ENCODE measurements at places on chromosomes 3 and 15.
A peak's percentile ranks its signal among the peaks of the same experiment; 100 is the strongest.

DNA sequence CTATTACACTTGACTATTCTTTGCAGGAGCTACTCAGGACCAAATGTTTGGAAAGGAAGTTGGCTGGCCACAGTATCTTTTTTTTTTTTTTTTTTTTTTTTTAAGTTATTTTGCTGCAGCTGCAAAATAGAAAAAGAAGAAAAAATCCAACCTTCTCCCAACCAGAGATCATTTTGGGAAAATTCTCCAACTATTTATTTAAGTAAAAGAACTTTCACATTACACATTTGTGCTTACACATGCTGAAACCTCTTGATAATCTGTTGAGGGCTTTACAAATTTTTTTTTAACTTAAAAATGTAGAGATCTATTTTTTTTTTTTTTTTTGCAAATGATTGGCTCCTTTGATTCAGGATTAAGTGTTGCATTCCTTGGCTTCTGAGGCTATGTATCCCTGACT lies 148.0 kb downstream of the POLR2M start:
- DNase-seq, result no peak

DNA sequence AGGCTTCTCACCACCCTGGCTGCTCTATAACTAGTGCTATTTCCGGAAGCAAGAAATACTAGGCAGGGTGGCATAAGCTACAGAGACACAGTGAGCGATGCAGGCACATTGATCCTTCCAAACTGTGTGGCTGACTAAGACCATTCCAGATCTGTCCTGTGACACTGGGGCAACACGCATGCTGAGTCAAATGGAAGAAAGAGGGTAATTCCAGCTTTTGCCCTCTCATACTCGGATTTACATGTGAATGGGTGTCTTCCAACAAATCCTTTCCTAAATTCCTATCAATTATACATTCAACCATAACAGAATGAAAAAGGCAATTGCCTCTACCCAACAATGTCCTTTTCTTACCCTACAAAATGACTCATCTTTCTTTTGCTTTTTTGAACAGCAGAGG lies 5.1 kb downstream of the FSIP1 start:
- no peak for DNase-seq

DNA sequence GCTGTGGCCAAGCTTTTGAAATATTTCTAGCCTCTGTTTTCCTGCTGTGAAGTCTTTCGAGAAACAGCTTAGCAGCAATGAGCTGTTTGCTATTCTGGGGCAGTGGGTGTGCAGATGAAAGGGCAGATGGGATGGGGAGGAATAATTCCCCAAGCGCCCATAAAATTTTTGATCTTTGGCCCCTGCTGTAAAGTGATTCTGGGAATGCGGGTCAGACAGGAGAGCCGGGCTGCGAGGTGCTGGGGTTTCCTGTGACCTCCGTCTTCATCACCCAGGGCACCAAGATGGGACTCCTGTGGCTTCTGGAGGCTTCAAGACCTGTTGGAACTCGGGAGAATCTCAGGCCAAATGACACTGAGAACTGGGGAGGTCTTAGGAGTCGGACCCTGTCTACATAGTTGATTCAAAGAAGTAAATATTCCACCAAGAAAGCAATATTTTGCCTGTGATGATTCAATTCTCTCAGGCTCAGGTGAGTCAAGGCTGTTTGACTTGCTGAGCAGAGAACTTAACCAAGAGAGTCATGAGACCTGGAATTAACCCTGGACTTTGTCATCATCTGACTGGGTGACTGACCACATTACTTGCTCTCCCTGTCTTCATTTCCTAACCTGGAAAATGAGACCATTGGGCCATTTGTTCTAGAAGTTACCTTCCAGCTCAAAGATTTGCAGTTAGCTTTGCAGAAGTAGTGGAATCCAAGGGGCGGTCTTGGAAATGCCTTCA lies 86.4 kb downstream of the POLR2M start:
- no peak for DNase-seq

GRCh38 chr15:80950291-80951078 lies 39.1 kb downstream of the MESD start:
- DNase-seq, result no peak

DNA sequence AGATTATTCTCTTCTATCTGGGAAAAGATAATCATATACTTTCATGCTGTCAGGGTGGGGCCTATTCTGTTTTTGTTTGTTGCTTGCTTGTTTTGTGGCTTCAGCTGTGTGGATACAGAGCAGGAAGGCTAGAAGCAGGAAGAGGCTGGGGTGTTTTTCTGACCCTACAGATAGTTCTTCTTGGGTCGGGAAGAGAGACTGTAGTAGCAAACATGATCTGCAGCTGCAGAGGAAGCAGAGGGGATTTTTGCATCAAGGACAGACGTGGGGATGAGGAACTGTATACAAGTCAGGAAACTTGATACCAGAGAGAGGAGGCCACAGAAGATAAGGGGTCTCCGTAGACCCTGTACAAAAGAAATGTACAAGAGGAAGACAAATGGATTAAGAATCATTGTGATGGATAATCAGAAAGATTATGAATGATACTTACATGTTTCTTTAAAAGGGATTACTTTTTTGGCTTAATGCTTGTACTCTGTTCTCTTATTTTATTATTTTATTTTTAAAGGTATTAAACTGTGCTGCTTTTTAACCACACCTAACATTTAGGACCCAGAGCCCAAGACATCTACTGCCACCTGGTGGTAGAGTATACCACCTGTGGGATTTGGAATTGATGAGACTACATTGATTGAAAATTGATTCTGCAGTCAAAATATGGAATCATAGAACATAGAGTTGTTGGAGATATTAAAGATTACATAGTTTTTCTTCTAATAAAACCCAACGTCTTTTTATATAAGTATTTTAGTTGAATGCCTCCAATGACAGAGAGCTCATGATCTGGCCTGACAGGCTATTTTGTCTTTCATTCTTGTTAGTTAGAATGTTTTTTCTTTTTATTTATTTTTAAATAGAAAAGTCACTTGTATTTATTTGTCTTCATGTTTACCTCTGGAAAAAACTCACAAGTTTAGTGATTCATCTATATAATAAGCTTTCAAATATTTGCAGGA lies 87.3 kb upstream of the ROPN1 start:
- peak; percentile 49 for DNase-seq

- no peak for DNase-seq
These were observed 9.5 kb downstream of the CYP19A1 start for GRCh38 chr15:51328926-51329325.

DNA sequence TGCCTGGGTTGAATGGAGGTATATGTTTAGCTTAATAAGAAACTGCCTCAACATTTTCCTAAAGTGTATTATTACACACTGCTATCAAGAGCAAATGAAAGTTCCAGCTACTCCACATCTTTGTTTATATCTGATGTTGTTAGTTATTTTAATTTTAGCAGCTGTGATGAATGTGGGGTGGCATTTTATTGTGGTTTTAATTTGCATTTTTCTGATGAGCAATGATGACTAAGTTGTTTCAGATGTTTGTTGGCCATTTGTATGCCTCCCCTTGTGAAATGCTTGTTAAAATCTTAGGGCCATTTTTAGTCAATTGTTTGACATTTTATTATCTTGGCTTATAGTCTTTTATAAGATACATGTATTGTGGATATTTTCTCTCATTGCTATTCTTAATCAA lies 260.4 kb upstream of the SLCO3A1 start:
- DNase-seq, result peak; percentile 54

- DNase-seq, result no peak
These were observed 100.6 kb downstream of the OXNAD1 start for GRCh38 chr3:16365491-16366128.

- DNase-seq, result peak; percentile 80
These were observed 36.1 kb downstream of the PTH1R start for GRCh38 chr3:46913644-46914043.

- DNase-seq, result no peak
These were observed 602.9 kb downstream of the NTRK3 start for GRCh38 chr15:87653646-87654045.

- DNase-seq, result peak; percentile 18
These were observed 41.9 kb upstream of the ABHD10 start for GRCh38 chr3:111936967-111937366.

DNA sequence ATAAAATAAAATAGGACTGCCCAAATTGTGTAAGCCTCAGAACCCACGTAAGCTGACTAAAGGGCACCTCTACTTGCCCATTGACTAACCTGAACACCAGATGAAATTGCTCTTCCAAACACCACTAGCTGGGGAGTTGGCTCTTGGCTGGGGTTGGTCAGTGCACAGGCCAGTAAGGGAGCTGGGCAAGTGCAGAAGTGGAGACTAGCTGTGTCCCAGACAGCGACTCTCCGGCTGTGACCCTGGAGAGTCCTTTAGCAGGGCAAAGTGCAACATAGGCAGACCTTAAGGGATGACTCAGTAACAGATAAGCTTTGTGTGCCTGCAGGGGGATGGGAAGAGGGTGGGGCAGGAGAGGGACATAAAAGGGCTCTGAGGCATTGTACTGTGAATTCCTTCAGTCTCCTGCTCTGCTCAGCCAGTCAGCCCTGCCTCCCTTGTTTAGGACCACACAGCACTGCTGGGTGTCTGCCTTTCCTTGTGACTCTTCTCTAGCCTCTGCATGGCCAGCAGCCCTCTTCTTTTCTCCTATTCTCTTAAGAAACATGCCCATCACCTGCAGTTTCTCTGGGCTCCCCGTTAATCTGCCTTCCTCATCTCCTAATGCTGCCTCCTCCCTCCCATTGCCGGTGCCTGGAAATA lies 13.2 kb downstream of the NR1I2 start:
- DNase-seq, result peak; percentile 19

DNA sequence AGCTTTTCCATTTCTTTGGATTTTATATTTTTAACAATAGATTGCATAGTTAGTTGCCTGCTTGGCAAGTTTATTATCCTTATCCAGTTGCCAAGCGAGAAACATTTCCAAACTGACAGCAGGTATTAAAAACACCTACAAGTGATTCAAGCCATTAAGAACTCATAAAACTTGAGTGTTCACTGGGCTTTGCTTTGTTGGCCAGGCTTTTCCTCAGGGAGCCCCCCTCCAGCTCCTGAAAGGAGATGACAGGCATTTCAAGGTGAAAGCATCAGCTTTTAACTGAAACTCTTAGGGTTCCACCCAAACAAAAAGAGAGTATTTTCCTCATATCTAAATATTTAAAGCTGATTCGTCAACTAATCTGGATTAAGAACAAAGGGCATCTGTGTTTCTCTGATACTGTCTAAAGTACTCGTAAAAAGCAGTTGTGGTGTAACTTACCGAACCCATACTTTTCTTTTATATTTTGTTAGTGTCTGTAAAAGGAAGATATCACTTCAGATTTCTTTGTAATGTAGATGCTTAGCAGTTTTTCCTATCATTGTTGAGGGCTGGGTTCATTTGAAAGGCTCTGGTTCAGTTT lies 363.4 kb downstream of the OTOL1 start:
- DNase-seq, result no peak

DNA sequence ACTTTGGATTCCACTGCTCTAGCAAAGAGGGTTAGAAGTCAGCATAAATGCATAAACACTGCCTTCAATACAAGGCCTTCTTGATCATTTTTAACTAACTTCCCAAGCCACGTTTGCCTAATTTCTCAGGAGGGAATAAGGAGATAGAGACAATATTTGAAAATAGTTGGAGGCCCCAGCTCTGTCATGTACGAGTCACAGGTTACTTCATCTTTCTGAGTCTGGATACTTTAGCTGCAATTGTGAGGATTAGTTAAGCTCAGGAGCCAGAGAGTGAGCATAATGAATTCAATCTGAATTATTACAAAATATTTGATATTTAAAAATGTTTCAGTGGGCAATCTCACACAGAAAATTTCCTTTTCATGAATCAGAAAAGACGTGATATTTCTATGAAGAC lies 298.9 kb downstream of the SHOX2 start:
- peak; percentile 14 for DNase-seq

DNA sequence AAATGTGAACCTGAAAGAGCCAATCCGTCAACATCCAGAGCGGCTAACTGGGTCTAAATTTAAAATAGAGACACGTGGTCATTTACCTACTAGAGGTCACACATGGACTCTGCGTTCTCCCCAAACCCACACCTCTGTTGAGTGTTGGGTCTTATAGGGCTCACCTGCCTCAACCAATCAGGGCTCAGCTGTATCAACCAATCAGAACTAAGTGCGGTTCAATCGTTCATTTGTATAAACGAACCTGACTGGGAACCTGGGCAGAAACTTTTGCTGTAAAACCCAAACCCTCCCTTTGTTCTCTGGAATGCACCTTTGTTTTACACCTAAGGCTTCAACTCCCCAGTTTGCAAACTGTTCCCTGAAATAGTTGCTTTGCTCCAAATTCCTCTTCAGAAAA lies 8.9 kb downstream of the DNAAF4 start:
- DNase-seq, result no peak

DNA sequence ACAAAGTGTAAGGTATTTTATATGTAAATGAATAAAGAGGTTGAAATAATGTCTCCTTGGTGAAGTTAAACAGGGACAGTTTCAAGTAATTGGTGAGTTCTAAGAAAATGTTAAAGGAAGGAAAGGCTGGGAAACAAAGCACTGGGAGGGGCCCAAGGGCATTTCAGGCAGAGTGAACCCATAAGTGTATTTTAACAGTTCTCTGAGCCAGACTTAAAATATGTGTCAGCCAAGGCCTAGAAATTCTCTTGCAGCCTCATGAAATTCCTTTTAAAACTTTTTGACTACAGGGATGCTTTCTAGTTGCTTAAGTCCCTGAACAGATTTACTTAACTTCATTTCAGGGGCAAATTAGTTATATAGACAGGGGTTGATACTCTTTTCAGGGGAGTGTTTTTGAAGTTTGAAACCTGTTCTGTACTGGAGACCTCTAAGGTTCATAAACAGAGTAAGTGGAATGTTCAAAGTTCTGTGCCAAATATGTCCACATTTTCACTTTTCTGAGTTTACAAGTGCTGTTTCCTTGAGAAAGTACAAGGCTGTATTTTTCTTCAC lies 77.6 kb downstream of the GALK2 start:
- DNase-seq, result peak; percentile 39

- DNase-seq, result peak; percentile 9
These were observed 40.9 kb upstream of the EPHB1 start for GRCh38 chr3:134753999-134754742.

All from cardiac fibroblast (primary cell).